ENCODE measurements at places on chromosomes 3 and 15.

DNA sequence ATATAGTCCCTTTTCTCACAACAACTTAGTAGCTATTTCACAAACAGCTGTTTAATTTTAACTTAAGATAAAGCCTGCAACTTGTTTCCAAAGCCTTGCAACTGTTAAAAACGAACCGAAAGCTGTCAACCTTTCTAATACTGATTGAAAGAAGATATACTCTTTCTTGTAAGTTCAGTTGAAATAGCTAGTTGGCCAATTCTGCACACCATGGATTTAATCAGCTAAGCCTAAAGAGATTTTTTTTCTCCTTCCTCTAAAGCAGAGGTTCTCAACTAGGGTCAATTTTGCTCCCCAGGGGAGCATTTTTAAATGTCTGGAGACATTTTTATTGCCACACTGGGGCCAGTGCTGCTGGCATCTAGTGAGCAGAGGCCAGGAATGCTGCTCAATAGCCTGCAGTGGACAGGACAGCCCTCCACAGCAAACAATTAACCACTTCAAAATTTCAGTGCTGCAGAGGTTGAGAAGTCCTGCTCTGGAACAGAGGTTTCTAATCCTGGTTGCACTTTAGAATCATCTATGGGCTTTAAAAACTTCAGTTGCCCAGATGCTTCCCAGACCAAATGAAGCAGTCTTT lies 26.2 kb downstream of the MINDY4B start:
- DNase-seq: no peak

DNA sequence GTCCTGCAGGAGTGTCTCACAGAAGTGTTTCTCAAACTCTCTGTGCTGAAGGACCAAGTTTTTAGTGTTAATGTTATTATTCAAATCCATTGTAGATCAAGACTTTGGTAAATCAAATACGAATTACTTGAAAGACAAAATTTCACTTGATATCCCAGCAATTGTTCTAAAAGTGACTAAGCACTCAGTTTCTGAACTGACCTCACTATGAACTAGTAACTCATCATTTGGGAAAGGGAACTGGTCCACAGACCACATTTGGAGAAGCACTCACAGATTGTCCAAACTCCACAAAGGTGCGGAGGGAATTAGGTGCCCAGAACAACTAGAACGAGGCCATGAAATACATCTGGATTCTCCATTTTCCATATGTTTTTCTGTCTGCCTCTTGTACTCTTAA lies 25.6 kb downstream of the FAM43A start:
- peak; percentile 47 for DNase-seq

DNA sequence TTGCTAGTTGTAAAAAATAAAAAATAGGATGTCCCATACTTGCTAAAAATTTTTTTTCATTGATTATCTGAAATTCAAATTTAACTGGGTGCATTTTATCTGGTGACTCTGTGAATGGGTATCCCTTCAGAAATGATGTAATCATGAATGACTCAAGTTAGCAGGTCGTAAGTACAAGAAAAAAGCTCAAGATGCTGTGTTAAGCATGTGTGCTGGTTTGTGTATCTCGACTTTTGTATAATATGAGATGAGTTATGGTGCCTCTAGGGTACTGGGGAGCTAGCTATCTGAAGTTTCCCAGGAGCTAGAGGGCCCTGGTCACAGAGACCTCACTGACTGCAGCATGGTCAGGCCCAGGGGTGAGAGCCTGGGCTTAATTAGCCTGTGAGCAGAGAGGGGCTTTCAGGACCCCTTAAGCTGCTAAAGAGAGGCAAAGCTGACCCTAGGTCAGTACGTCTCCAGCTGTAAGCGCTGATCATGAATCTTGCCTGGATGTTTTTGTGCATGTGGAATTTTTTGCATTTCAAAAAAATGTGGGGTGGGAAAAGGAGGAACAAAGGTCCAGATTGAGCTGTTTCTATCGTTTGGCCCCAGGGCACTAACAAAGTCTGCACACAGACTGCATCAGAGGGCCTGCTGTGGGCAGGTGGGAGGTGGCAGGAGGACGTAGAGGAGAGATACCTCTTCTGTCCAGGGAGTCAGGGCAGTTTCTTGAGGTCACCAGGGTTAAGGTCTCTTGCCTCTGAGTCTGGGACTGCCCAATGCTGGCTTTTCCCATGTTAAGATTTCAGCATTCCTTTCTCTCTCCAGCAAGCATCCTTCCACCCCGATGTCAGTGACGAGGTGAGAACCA lies 233.2 kb upstream of the TPM1 start:
- DNase-seq: no peak

GRCh38 chr3:195007766-195008165 lies 263.2 kb downstream of the XXYLT1 start:
- DNase-seq: no peak

DNA sequence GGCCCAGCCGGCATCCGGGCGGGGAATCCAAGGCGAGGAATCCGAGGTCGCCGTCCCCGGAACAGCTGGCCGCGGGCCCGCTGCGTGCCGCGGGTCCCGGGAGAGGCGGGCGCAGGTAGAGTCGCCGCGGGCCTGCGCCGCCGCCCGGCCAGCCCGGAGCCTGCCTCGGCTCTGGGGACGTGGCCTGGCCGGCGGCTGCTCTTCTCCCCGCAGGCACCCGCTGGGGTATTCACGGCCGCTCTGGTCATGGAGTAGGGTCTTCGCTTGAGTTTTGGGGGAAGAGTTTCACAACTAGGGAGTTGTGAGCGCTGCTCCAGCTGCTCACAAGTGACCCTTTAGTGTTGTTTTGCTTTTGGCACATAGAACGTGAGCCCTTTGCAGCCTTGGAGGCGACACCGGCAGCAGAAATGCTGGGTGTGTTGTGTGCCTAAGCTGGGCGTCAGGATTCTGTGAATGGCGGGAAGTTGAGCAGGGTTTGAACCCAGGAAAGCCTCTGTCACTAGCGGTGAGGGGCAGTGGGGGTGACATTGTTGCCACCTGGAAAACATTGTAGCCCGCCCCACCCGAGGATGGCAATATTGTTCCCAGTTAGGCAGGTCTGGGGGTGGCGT lies 4.0 kb downstream of the TRIM71 start:
- DNase-seq: no peak

- no peak for DNase-seq
Observed at GRCh38 chr15:32967521-32967920, 227.0 kb downstream of the FMN1 start.

DNA sequence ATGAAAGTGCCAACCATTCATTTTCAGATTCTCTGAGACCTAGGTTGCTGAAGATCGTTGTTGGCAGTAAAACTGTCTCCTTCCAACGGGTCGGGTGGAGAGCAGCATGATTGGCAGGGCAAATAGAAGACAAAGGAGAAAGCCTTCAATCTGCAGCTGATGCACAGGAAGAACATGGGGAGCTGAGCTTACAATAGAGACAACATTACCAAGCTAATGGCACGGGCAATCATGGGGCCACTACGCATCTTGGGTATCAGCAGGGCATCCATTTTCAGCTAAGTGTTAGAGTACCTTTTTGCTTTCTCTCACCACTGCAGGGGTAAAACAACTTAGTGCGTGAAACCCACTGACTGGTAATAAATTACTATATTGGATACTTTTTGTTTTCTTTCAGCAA lies 114.8 kb downstream of the WDR72 start:
- no peak for DNase-seq

GRCh38 chr3:72515941-72516340 lies 332.3 kb downstream of the SHQ1 start:
- no peak for DNase-seq

- no peak for DNase-seq
Observed at GRCh38 chr3:87398168-87398801, 121.9 kb upstream of the POU1F1 start.

- no peak for DNase-seq
Observed at GRCh38 chr3:66200147-66200546, 20.7 kb upstream of the SLC25A26 start.

DNA sequence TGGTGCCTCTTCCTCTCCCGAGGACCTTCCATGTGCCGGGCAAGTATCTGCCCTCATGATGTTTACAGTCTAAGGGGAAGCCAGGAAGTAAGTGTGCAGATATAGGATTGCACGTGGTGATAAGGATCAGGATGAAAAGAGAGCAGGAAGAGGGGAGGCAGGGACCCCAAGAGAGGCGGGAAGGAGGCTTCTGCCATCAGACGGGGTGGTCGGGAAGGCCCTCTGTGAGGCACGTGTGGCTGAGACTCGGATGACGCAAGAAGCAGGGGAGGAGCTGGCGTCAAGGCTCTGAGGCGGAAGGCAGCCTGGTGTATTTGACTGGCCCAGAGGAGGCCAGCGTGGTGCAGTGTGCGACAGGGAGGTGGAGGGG lies 762 bp upstream of the IQSEC1 start:
- DNase-seq: no peak

GRCh38 chr15:91196768-91197167 lies 96.7 kb downstream of the SV2B start:
- DNase-seq: no peak

DNA sequence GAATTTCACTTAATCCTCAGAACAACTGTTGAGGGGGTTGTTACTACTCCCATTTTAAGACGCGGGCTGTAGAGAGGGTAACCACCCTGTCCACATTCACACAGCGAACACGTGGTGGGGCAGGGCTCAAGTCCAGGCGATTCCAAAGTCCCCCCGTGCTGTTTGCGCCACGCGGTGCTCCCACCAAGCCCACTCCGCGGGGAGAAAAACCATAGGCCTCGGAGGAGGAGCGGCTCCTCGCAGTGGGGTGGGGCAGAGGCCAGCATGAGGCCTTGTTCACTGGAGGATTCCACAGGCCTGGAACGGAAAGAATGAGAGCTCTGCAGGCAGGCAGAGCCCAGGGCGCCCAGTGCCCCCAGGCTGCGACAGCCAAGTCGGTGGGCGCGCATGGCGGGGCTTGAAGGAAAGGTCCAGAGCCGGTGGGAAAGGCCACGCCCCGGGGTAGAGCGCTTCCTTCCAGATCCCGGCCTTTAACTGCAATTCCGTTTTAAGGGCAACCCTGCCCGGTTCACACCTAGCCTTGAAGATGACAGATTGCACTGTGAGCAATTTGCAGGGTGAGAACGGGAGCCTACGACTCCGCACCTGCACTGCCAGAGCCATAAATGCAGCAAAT lies 161.8 kb upstream of the TBL1XR1 start:
- DNase-seq: peak; percentile 46

DNA sequence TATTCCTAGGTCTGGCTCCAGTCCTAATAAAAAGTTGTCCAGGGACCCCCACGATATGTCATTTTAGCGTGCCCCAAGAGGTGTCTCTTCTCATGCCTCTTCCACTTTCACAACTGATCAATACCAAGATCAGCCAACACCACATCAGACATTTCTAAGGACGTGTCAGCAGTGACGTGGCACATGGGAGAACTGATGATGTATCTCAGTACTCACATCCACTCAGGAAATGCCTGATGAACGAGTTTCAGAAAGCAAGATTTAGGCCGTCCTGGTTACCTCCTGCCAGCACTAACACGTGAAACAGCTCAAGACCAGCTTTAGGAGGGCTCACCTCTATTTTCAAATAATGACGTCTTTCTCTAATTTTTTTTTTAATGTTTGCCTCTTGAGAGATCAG lies 19.6 kb downstream of the VGLL4 start:
- peak; percentile 62 for DNase-seq

- DNase-seq: peak; percentile 3
Observed at GRCh38 chr3:54830658-54831057, 97.2 kb downstream of the LRTM1 start.

GRCh38 chr15:31271711-31272557 lies 54.7 kb upstream of the KLF13 start:
- no peak for DNase-seq

DNA sequence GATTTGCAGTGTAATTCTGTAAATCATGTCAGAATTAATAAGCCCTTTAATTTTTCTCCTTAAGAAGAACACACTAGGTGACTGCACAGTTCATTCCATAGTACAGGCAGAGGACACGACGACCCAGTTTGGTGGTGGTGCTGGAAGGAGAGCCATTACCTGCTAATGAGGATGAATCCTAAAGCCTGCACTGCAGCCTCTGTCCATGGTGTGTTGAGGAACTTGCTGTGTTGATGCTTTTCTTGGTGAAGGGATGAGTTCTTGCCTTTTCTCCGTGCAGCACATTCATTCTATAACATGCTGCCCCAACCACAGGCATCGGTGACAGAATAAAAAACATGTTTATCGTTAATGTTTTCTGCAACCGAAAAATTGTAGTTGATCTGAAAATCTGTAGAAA lies 89.6 kb upstream of the VEPH1 start:
- DNase-seq: no peak

GRCh38 chr15:80989081-80989517 lies 520 bp downstream of the MESD start:
- DNase-seq: no peak

DNA sequence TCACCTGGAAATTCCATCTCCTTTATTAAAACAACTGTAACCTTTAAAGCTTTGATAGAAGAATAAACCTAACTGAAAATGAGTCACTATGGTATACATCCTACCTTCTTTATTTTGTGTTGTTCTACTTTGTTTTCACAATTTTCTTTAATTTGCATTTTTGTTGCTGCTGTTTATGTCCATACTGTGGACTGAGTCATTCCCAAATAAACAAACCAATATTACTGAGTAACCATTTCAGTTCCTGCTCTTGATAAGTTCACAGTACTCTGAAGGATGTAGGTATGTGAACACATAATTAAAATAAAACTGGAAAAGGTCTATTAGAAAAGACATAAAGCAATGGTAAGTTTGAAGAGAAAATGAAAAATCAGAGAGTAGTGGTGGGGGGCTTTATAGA lies 528.5 kb upstream of the GOLIM4 start:
- no peak for DNase-seq

GRCh38 chr3:78141269-78141668 lies 1101.4 kb downstream of the ROBO2 start:
- DNase-seq: no peak

DNA sequence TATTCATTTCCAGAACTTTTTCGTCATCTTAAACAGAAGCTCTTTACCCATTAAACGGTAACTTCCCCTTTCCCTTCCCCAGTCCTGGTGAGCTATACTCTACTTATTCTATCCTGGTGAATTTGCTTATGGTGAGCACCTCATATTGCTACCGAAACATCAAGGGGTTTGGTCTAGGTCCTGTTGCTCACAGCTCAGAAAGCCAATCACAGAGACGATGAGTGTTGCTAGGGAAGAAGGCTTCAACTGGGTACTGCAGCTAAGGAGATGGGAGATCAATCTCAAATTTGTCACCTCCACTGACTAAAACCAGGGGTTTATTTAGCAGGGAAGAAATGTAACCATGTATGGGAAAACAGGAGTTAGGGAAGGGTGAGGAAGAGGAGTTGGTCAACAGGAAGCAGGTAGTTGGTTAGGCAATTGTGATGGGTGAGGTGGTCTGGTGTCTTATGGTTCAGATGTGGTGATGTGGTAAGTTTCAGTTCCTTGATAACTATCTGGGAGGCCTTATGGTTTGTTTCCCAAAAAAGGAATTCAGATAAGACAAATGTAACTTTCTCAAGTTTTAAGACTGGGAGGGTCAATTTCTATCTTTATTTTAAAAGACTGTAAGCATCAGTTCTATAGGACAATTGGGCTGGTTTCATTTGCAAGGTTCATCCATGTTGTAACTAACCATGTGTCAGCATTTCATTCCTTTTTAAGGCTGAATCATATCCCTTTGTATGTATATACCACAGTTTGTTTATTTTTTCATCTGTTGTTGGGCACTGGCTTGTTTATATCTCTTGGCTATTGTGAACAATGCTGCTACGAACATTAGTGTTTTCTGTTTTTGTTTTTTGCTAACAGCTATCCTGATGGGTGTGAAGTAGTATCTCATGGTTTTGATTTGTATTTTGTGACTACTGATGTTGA lies 24.3 kb downstream of the ARHGAP11B start:
- peak; percentile 30 for DNase-seq
